ENCODE measurements at places on chromosomes 1 and 21.
A peak's percentile ranks its signal among the peaks of the same experiment; 100 is the strongest.

GRCh38 chr21:38945545-38946245 is 140.0 kb downstream of the ETS2 start:
- DNase-seq, result no peak

GRCh38 chr1:184486761-184487445 is 100.1 kb downstream of the C1orf21 start:
- no peak for DNase-seq

DNA sequence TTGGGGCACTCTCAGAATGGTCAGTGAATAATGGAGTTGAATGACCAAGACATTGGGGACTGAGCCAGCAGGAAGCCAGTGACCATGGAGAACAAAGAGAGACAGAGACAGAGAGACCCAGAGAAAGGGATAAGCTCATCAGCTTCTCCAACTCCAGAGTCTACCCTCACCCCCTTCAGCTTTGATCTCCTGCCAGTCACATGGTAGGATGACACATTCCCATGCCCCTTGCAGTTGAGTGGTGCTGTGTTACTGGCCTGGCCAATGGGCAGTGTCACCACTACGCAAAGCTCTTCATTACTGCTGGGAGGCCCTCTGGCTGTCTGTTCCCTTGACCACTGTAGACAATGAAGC is 643.5 kb downstream of the AJAP1 start:
- DNase-seq, result no peak

DNA sequence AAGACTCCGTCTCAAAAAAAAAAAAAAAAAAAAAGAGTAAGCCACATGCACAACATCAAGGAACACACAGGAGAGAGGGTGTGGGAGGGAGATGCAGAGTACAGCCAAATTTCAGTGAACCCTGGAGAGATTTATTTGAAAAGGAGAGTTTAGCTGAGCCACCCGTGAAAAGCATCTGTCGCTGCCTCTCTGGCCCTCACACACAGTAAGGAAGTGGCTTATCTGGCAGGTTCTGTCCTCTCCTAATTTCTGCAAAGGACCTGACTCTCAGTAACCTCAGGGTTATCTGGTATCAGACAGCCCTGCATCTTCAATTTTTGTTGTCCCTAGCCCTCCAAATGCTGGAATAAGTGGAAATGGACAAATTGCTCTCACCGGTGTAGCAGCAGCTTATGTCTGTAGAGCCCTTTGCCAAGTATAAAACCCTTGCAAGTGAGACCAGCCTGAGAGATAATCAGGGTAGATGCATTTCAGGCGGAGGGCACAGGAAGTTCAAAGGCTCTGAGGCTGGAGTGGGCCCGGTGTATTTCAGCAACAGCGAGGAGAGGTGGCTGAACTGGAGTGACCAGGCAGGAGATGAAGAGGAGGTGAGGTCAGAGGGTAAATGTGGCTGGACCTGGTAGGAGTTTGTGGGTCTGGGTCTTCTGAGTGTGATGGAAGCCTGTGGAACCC is 16.7 kb upstream of the IL10RB start:
- DNase-seq, result no peak

- DNase-seq, result no peak
Observed at GRCh38 chr1:68384321-68384813, 65.4 kb downstream of the RPE65 start.

DNA sequence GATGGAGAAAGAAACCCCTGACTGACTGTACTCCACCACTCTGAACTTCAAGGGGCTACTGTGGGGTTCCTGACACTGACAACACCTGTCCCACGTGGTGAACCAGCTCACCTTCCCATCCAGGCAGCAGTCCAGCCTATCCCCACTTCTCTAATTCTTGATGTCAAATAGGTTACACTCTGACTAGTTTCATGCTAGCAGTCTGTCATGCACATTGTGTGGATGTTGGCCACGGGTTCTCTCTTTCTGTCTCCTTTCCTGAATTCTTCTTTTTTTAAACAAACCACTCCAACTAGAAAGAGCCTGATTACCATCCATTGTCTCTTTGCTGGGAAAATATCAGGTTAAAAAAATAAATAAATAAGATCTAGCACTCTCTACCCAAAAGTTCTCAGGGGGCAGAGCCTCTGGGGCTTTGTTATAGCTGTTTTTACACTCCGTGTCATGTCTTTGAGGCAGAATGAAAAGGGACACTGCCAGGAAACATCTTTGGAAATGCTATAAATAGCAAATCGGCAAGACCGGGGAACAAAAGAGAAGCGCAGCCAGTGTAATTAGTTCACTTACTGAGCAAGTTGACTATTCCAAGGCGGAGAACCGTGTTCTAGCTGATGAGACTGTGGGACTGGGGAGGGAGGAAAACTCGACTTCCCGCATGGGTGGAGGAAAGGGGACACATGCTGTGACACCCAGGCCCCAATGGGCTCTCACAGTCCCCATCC is 356.1 kb downstream of the OMA1 start:
- DNase-seq, result no peak

DNA sequence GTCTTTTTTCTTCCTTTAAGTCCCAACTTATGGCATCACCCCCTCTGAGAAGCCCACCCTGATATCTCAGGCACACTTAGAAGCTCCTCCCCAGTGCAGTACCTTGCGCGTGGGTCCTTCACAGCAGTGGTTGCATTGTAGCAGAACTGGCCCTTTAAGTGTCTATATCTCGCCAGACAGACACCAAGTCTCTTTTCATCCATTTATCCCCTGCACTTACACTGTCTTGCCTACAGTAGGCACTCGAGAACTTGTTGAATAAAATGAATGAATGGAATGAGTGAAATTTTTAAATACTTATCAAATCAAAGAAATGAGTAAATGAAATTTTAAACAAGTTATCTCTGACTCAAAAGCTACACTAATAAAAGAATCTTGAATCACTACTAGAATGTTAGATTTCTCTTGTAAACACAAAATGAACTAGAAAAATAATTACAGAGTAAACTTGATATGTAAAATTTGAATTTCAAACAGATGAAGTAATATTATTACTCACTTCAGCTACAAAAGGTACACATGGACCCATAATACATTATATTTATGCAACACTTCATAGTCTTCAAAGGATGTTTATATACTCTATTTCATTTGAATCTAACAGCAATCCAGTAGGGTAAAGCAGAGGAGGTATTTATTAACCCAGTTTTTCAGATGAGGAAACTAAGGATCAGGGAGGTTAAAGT is 54.7 kb upstream of the MAN1A2 start:
- DNase-seq, result no peak

DNA sequence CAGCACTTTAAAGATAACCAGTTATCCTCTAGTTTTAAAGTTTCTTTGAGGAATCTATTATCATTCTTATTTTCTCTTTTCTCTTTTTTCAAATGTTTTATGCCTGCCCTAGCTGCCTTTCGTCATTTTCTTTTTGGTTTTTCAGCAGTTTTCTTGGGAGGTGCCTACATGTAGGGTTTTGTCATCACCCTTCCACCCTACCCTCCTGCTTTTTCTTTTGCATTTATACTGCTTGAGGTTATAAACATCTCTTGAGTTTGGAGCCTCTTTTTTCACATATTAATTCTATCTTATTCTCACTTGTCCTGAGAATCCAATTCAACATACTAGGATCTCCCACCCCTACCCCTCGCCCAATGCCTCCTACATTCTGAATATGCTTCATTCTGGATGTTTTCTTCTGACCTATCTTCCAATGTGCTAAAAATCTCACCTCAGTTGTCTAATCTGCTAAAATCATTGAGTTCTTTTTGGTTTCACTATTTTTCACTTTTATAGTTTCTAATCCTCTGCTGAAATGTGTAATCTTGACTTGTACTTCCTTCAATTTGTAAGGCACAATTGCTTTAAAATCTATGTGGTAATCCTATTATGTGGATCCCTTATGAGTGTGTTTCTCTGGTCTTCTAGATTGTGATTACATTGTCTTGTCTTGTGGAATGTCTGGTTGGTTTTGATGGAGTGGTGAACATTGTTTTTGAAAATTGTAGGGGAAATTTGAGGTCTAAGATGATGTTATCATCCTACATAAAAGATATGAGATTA is 38.7 kb downstream of the MIA3 start:
- no peak for DNase-seq

DNA sequence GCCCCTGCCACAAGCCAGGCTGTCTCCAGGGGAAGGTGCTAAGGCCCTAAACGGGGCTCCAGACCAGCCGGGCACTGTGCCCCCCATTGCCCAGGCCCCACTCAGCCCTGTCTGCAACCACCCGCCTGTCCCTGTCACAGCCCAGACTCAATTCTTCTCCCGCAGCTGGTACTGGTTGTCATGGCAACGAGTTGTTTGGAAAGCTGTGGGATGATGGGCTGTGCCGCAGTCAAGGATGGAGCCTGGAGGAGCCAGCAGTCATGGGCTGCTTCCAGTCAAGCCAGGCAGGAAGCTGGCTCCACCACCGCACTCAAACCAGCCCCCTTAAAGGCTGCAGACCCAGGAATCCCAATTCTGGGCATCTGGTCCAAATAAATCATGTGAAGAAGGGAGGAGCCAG is 4.2 kb downstream of the SPOCD1 start:
- DNase-seq, result no peak

DNA sequence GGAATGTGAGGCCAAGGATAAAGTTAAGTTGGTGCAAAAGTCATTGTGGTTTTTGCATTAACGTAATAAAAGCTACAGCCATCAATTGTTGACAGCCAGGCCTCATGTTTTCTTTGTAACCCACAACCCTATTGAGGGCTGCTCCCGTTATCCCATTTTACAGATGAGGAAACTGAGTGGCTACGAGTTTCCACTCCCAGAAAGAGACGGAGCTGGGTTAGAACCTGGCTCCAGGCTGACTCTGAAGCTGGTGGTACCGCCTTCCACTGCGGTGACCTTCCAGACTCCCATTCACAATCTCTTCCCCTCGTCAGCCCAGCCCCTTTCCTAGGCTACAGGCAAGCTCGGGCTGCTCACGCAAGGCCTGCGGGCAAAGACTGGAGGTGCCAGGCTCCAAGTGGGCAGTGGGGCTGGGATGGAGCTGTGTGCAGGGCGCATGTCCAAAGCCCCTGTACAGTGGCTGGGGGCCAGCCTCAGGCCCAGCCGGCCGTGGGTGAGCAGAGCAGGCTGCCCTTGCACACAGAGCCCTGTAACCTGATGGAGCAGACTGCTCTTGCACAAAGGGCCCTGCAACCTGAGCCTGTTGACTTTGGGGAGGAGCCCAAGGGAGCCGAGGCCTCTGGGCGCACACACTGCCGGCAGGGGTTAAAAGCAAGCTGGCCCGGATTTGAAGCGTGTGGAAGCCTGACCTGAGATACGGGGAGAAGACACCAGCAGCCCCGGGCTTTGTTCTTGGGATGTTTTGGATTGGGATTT is 97.4 kb upstream of the TMPRSS2 start:
- DNase-seq, result no peak

DNA sequence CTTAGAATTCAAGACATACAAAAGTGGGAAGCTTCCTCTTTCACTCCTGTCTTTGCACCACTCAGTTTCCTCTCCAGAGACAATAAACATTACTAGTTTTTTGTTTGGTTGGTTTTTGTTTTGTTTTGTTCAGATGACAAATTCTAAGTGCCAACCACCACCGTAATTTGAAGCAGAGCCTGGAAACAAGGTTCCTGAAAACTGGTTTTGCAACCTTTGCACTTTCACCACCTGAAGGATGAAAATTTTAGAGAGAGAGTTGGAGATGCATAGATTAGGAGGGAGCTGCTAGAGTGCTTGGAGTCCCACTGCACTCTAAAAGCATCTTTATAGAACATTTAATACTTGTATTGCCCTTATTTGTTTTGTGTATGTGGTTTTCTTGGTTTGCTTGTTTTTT is 20.2 kb upstream of the MGST3 start:
- no peak for DNase-seq

- DNase-seq, result no peak
Observed at GRCh38 chr1:206580438-206581113, 31.7 kb downstream of the EIF2D start.

DNA sequence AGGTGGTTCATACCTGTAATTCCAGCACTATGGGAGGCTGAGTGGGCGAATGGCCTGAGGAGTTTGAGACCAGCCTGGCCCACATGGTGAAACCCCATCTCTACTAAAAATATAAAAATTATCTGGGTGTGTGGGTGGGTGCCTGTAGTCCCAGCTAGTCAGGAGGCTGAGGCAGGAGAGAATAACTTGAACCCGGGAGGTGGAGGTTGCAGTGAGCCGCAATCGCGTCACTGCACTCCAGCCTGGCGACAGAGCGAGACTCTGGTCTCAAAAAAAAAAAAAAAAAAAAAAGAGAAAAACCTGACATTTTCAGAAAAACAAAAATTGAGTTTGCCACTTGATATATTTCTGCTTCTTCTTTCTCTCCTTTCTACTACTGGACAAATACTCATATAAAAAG is 24.3 kb downstream of the CA6 start:
- no peak for DNase-seq

GRCh38 chr1:116159177-116159576 is 48.0 kb downstream of the MAB21L3 start:
- no peak for DNase-seq

- DNase-seq, result no peak
Observed at GRCh38 chr1:167066333-167067122, 23.6 kb downstream of the GPA33 start.

- no peak for DNase-seq
Observed at GRCh38 chr1:25201006-25201405, 31.3 kb downstream of the SYF2 start.

GRCh38 chr1:30047576-30047975 is 675.8 kb downstream of the MATN1 start:
- peak; percentile 16 for DNase-seq

DNA sequence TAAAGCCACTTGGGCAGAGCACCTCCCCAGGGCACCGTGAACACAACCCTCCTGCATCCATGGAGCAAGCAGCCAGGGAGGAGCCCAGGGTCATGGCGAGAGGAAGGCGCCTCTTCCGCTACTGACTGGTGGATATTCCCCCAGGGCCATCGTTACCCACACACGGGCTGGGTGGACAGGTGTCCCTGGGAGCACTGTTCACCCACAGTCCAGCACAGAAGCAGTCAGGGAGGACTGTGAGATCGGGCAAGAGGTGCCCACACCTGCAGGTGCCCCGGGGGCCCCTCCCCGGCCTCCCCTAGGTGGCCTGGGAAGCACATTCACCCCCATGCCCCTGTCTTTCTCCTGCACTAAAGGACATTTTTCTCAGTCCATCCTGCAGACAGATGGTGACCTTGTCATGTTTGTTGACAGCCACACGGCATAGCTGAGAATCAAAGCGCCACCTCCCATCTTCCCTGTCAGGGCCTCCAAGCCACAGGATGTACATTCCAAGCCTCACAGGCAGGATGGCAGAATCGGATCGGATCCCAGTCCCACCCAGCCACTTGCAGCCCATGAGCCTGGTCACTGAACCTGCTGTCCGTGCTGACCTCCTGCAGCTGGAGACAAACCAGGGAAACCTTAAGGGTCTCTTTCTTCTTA is 160.2 kb downstream of the PRDM16 start:
- no peak for DNase-seq

All from coronary artery (tissue), 2 donors.